ENCODE measurements at places on chromosomes 6 and 20.

- DNase-seq: no peak
Observed at GRCh38 chr6:36243562-36244212, 26.2 kb upstream of the PNPLA1 start.

- no peak for DNase-seq
Observed at GRCh38 chr6:47130086-47130485, 88.0 kb upstream of the ADGRF1 start.

GRCh38 chr20:25683050-25683449, 13.6 kb downstream of the ZNF337 start:
- no peak for DNase-seq

DNA sequence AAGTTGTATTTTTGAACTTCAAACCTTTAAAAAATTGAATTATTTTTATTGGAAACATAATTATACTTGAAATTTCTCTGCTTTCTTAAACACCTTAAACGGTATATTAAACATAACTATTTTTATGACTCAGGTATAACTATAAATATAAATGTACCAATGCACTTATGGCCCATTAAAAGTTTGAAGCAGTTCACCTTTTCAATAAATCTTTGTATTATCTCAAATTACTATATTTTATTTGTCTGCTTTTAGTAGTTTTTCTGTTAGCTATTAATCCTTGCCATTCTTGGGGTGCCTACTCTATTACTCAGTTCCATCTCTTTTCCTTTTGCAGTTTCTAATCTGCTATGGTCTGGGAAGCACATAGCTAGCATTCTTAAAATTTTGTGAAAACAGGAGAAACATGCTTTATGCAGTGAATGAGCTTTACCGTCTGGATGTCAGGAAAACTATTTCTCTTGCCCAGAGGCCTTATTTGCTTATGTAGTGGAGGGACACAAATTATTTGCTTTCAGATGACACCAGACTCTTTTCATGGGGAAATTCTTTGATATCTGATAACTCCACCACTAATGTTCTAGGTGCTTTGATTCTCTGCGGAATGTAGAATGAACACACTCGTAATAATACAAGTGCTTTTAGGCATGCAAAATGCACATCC, 378.9 kb upstream of the CITED2 start:
- DNase-seq: no peak

GRCh38 chr6:20167601-20168000, 44.7 kb downstream of the MBOAT1 start:
- no peak for DNase-seq

DNA sequence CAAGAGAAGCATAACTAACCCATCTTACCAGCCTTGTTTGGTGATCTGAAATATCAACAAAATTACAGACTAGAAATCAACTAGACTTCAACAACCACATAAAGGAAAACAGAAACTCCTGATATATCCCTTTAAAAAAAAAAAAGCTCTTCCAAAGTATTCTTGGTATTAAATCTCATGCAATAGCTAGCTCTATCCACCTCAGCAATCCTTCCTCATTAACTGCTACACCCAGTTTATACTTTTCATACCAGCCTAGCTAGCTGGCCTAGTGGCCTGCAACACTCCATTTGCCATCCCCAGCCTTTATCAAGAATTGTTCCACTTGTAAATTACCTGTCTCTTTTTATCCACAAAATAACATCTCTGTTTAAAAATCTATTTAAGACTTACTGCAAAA, 69.0 kb downstream of the BACH2 start:
- DNase-seq: no peak

- no peak for DNase-seq
Observed at GRCh38 chr6:3804964-3805363, 44.2 kb upstream of the FAM50B start.

DNA sequence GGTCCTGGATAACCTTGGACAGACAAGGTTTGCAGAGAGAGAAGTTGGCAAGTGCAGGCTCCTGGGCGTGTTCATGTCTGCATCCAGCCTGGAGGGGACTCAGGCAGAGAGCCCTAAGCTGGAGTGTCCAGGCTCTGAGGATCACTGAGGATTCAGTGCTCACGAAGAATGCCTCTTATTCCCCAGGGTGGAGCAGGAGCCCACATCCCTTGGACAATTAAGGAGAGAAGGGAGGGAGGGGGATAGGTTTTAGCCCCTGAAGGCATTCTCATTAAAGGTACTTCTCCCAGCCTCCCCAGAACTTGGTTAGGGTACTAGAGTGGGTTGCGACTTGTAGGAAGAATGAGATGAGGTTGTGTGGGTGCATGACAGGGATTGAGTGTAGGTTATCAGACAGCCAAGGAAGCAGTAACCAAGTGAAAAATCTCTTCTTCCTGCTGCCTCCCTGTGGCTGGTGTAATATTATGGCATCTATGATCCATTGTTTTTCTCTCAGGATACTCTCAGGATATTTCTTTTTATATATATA, 680 bp downstream of the HLA-DPB1 start:
- DNase-seq: no peak

DNA sequence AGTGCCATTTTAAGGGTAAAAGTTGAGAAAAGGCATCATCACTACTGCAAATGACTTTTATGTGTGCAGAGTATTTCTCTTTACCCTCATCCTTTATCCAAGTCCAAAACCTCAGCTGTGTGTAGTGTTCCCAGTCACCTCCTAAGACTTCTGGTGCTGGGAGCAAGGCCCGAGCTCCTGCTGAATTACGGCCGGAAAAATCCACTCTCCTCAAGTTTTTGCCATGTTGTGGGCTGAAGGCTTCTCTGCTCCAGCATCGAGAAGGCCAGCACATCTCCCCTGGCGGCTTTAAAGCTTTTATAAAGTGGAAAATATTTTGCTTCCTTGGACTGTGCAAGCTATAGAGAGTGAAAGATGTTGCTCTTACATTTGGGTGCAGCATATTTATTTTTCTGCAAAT, 153.2 kb upstream of the THBS2 start:
- no peak for DNase-seq

DNA sequence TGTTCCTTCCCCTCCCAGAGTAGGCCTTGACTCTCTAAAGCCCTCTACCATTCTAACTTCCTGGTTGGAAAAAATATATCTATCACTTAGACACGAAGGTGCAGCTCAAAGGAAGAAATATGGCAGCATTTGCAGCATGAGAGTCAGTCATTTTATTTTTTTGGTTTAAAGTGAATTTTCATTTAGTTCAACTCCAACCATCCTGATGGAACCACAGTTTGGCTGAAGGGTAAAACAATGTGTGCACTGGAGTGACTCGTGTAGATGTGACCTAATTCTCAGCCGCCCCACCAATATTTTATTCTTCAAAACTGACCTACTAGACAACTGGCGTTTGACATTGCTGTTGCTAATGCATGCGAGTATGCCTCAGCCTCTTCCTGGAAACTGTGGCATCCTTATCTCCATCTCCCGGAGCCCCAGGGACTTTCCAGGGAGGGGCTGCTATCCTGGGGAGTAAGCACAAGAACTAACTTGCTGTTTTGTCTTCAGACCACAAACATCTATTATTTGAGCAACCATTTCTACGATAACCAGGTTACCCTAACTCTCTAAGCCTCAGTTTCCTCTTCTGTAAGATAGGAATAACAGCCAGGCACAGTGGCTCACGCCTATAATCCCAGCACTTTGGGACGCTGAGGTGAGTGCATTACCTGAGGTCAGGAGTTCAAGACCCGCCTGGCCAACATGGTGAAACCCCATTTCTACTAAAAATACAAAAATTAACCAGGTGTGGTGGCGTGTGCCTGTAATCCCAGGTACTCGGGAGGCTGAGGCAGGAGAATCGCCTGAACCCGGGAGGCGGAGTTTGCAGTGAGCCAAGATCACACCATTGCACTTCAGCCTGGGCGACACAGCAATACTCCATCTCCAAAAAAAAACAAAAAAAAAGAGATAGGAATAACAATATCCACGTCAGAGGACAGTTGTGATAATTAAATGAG, 148.7 kb upstream of the JARID2 start:
- DNase-seq: no peak

GRCh38 chr6:36758516-36759147, 61.0 kb downstream of the RAB44 start:
- no peak for DNase-seq

DNA sequence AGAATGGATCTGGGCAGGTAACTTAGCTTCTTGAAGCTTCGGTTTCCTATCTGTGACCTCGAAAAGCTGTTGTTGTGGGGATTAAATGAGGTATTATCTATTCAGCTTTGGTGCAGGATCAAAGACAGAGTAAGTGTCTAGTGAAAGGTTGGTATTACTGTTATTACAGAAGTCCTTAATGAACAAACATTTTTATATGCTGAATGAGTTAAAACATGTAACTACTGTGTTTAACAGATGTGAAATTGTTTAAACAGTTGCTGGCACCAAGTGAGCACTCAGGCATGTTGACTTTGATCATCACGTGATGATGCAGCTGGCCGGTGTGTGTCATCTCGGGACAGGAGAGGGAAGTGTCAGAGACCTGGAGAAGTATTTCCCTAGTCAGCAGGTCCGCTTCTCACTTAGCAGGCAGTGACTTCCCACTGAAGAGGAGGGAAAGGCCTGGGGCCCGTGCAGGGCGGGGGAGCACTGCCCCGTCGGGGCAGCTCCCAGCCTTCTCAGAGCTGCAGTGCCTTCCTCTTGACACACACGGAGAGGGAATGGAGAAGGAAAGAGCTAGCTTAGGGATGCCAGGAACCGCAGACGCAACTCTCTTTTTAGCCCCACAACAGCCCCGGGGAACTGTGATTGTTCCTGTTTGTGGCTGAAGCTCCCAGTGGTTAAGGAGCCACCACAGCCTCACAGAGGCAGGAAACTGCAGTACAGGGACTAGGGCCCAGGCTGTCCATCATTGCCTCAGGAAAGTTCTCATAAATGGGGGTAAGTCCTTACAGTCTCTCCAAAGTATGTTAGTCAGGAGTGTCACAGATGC, 18.0 kb downstream of the TUBB2A start:
- no peak for DNase-seq

DNA sequence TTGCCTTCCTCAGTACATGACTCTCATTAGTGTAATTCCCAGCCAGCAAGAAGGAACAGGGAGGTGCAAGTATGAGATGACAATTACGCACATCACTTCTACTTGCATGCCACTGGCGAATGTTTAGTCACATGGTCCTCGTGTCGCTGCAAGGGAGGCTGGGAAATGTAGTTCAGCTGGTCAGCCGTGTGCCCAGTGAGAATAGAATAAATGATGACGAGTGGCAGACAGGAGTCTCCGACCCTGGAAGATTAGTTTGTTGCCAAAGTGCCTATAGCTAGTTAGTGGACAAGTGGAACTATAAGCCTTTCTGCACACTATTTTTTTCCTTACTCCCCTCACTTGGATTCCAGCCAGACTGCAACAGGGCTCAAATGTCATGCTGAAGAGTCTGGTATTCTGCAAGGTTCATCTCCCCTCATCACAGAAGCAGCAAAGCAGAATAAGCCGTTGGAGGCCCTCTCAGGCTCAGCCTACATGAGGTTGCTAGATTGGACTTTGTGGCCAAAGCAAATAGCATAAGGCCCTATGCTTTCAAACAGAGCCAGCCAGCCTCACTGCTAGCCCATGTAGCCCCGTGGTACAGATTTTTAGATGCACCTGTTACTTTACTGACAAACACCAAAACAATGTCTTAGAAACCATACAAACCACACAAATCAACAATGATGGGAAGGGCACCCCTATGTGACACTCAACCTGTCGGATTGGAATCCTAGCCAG, 9.7 kb downstream of the LINC00237 start:
- DNase-seq: no peak

DNA sequence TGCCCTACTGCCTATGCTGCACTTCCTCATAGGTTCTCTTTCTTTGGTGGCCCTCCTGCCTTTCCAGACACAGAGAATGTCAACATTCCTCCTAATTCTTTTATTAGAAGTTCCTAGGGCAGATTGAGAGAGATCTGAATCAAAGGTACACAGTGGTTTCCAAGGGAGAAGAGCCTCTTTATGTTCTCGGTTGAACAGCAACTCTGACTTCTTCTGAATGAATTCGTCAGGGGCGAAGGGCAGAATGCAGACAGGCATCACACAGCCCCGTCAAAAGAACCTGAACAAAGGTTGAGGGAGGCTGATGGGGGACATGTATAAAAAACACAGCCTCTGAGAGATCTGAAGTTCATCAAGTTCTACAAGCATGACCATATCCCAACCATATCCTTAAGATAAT, 68.1 kb upstream of the DTNBP1 start:
- no peak for DNase-seq

- DNase-seq: no peak
Observed at GRCh38 chr20:50516935-50517816, 7.0 kb downstream of the PTPN1 start.

DNA sequence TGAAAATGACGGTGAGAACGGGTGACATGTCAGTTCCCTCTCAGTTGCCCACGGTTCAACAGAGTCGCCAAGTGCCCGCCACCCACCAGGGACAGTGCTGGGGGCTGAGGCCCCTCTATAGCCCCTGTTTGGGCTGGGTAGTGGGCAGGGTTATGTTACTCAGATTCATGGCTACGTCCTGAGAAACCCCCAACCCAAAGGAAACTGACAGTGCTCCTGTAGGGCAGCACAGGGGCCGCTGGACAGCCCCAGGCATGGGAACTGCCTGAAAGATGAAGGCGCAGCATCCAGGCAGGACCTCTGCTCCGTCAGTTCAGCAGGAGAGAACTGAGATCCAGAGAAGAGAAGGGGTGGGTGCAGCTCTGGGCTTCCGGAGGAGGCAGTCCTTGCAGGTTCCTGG, 118.9 kb upstream of the PMEPA1 start:
- DNase-seq: no peak

Measured in stimulated activated CD4-positive, alpha-beta T cell treated with anti-CD3 and anti-CD28 coated beads, Interleukin-4, amount 100 ng/mL, for 4 hours (primary cell).